ENCODE measurements at places on chromosomes 6 and 20. TPM values are rescaled to one million over a fixed set of nuclear protein-coding genes. Genes with fewer than 3 reads are reported as not detected.
A peak's percentile ranks its signal among the peaks of the same experiment; 100 is the strongest.

DNA sequence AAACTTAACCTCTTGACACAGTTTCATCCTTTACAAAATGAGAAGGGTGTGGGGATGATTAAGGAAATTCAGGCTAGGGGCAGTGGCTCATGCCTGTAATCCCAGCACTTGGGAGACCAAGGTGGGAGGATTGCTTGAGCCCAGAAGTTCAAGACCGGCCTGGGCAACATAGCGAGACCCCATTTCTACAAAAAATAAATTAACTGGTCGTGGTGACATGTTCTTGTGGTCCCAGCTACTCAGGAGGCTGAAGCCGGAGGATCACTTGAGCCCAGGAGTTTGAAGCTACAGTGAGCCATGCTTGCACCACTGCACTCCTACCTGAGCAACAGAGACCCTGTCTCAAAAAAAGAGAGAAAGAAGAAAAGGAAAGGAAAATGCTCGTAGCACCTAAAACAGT lies 9.0 kb downstream of the ZSWIM3 start:
- no peak for DNase-seq

DNA sequence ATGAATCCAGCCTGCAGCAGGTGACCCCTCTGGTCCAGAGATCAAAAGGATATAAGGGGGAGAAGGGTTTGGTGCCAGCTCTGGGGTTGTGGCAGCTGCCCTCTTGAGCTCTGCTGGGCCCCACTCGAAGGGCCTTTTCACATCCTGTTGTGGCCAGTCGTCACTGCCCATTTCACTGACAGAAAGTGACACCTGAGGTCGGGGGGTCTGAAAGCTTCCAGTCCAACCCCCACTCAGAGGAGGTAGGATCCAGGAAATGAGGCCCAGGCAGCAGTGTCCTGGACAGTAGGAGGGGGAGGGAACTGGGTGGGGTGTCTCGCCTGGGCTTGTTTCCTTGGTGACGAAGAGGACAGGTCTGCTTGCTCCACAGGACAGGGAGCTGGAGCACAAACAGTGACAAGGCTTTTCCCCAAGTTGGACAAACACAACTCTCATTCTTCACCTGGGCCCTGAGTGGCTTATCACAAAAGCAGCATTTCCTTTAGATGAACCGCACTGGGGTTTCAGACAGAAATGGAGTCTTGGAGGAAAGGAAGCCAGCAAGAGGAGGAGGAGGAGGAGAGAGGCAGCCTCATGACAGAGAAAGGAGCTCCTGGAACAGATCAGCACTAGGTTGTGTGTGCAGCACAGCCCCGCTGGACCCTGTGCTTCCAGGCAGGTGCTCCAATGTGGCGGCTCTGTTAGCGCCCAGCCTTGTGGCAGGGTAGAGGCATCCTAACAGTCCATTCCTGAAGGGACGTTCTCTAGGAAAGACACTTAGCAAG lies 11.0 kb downstream of the FRS3 start:
- no peak for DNase-seq

- no peak for DNase-seq
These were observed 127.0 kb downstream of the PACRG start for GRCh38 chr6:162854734-162855191.

- peak; percentile 78 for DNase-seq
These were observed 391.4 kb upstream of the CITED2 start for GRCh38 chr6:139765825-139766285.

- peak; percentile 45 for DNase-seq
These were observed 55.0 kb upstream of the KCNK16 start for GRCh38 chr6:39377539-39377950.

DNA sequence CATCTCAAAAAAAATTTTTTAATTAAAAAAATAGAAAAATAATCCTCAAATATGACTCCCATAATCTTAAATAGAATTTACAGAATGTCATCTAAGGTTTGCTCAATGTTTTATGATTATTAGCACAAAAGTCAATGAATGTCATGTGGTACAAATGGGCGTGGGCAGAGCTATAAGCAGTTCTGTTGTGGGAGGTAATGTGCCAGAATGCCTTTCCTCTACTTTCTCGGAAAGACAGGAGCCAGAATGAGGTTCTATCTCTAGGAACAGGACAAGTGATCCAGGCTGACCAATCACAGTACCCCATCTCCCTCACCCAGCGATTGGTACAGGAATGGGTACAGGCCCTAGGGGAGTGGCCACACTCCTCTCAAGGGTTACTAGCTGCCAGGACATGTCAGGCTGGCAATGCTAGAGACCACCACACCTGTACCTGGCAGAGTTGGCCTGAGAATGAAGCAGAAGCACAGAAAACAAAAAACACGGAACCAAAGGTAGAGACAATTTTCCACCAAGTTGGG lies 15.1 kb downstream of the RALGAPA2 start:
- DNase-seq, result no peak

DNA sequence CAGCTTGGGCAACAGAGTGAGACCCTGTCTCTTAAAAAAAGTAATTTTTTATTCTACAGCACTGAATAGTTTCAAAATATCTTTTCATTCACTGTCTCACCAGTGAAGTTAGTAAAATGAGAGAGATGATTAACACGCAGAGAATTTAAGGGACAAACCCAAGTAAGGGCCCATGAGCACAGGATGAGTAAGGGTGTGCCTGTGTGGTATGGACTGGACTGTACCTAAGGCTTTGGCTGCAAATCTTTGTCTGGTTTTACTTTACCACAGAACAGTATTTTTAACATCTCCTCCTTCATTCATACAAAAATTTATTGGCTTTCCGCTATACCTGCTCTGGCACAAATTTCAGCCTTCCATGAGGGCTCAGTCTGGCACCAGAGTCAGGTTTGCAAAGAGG lies 433.3 kb downstream of the UTRN start:
- no peak for DNase-seq

DNA sequence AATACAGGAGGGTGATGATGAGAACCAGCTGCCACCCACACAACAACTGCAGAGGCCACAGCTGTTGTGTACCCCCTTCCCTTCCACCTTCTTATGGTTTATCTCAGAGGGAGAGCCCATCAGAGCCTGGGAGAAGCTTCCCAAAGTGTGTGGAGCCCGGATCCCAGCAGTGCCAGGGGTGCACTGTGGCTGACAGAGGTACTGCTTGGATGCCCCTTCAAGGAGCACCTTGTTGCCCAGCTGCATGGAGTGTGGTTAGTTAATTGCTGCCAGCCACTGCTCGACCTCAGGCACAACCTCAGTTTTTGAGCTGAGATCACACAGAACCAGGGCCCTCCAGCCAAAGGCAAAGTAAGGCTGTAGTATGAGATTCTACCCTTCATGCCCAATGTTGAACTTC lies 13.0 kb downstream of the PI3 start:
- DNase-seq, result no peak

GRCh38 chr6:56649053-56649769 lies 6.5 kb upstream of the DST start:
- peak; percentile 85 for DNase-seq

DNA sequence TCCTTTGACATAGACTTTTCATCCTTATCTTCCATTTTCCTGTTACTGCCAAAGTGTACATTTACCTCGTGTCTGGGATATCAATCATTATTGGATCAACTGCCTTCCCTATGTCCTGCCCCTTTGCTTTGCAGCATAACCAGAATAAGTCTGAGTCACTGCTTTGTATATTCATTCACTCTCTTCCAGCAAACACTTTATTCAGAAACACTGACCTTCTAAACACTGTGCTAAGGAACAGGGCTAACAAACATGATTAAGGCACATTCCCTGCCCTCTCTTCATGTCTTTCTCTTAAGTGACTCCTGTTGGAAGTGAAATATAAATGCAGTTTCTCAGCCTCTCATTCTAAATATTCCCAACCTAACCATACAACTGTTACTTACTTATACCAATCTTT lies 66.9 kb downstream of the COL19A1 start:
- peak; percentile 7 for DNase-seq

DNA sequence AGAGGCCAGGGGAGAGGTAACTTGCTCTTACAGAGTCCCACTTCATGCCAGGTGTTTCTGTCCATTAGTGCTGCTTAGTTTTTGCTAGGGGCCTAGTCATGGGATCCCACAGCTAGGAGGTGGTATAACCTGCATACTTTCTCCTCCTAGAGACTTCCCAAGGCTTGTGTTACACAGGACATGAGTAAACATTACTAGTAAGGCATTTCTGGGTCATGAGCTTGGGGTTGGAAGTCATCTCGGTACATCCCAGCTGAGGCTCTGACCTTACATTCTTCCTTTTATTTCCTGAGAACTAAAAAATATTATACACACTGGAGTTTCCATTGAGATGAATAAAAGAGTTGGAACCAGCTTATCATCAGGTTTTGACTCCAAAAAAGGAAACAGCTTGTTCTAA lies 20.9 kb upstream of the PNPLA1 start:
- peak; percentile 56 for DNase-seq

DNA sequence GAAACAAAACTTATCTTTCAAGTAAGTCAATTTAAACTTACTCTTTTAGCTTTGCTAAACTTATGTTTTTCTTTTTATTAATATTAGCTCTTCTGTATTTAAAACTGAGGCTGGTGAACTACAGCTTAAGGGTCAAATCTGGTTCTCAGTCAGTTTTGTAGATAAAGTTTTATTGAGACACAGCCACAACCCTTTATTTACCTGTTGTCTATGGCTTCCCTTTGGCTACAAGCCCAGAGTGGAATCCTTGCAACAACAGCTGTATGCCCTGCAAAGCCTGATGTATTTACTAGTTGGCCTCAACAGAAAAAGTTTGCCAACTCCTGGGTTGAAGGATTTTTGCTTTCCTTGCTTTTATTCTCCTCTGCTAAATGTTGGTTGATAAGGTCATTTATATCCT lies 491.4 kb upstream of the RNF217 start:
- no peak for DNase-seq

DNA sequence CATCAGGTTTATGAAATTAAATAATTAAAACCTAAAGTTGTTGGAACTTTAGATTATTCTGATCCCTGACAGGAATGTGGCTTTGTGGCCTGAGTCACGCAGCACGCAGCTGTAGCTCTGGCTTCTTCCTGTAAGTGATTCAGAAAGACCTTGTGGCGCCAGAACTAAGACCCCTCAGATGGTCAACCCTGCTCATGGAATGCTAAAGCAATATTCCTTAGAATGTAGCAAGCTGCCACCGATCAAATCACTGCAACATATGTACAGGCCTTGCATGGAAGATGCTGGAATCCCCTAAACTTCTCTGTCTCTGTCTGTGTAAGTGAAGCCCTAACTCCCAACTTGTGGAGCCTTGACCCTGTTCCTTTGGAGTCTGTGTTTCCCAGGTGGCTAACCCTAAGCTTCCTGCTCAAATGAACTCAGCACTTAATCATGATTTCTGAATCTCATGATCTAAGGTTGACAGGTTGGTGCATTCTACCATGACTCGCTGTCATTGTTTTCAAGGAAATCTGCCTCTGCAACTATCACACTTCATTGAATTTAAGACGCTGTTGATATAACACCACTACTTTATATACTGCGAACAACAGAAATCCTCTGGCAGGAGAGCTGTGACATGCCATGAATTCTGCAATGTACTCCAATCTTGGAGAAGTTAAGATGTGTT lies 111.2 kb upstream of the CST7 start:
- no peak for DNase-seq

- no peak for DNase-seq
These were observed 52.4 kb upstream of the SIM1 start for GRCh38 chr6:100517106-100517505.

- no peak for DNase-seq
These were observed 91.1 kb downstream of the LY86 start for GRCh38 chr6:6679633-6680032.

- DNase-seq, result no peak
These were observed 44.7 kb downstream of the SOBP start for GRCh38 chr6:107534571-107535141.

DNA sequence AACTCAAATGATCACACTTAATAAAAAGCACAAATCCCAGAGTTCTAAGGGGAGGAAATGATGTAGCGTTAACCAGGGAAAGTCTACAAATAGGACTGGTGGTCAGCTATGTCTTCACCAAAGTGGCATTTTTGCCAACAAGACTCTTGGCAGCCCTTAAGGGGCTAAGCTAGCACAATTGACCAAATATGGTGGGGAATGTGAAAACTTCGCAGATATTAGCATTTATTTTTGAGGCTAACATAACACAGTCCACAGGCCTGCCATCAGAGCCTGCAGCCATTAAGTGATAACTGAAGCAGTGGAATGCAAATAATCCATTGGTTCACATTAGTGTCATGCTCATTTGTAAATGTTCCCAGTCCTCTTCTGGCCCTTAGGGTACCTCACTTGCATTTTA lies 274.6 kb downstream of the FOXC1 start:
- DNase-seq, result no peak

- no peak for DNase-seq
These were observed 20.1 kb upstream of the NCOA3 start for GRCh38 chr20:47481330-47482216.

DNA sequence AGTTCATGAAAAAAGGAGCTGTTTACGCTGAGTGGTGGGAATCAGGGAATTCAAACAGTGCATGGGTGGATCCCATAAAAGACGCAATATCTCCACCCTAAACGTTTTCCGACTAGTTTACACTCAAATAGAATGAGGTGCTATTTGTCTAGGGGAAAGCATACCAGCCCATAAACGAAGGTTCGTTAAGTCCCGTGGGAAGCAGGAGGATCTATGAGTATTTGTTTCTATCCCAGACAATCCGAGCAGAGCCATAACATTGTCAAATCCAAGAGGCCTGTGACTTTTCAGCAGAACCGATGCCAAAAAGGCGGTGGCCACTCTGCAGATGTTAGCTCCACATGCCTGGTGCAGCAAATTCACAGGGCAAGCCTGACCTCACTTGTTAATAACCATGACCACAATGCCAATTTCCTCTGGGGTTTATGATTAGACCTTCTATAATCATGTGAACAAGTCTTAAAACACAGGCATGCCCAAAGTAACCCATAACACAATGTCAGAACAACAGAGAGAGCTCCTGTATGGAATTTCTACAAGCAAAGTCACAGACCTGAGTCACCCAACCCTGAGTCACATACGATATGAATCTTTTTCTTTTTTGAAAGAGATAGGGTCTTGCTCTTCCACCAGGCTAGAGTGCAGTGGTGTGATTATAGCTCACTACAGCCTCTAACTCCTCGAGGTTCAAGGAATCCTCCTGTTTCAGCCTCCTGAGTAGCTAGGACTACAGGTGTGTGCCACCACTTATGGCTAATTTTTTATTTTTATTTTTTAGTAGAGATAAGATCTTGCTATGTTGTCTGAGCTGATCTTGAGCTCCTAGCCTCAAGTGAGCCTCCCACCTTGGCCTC lies 123.3 kb downstream of the KIF13A start:
- DNase-seq, result peak; percentile 90

The SEMG1 gene
- not detected for total RNA-seq

The PROCR gene
- 22.9 TPM for total RNA-seq

The ETV7 gene
- 0.32 TPM for total RNA-seq

The BPIFB4 gene
- not detected for total RNA-seq

The LY6G5C gene
- 0.64 TPM for total RNA-seq

The TIAM2 gene
- total RNA-seq, result 8.6 TPM

The VTA1 gene
- 89.8 TPM for total RNA-seq

The RPP21 gene
- total RNA-seq, result 26.3 TPM

The PAK5 gene
- total RNA-seq, result not detected

The JPH2 gene
- 50.5 TPM for total RNA-seq

The FERMT1 gene
- total RNA-seq, result 4.3 TPM

Data from fibroblast of villous mesenchyme (primary cell).